ENCODE measurements at places on chromosomes 3 and 15.

- DNase-seq, result peak; percentile 98
These were observed 292.0 kb upstream of the SLCO3A1 start for GRCh38 chr15:91561371-91562100.

- DNase-seq, result no peak
These were observed 22.4 kb downstream of the BDH1 start for GRCh38 chr3:197533396-197533795.

- DNase-seq, result no peak
These were observed 17.2 kb downstream of the SFMBT1 start for GRCh38 chr3:53028641-53029040.

DNA sequence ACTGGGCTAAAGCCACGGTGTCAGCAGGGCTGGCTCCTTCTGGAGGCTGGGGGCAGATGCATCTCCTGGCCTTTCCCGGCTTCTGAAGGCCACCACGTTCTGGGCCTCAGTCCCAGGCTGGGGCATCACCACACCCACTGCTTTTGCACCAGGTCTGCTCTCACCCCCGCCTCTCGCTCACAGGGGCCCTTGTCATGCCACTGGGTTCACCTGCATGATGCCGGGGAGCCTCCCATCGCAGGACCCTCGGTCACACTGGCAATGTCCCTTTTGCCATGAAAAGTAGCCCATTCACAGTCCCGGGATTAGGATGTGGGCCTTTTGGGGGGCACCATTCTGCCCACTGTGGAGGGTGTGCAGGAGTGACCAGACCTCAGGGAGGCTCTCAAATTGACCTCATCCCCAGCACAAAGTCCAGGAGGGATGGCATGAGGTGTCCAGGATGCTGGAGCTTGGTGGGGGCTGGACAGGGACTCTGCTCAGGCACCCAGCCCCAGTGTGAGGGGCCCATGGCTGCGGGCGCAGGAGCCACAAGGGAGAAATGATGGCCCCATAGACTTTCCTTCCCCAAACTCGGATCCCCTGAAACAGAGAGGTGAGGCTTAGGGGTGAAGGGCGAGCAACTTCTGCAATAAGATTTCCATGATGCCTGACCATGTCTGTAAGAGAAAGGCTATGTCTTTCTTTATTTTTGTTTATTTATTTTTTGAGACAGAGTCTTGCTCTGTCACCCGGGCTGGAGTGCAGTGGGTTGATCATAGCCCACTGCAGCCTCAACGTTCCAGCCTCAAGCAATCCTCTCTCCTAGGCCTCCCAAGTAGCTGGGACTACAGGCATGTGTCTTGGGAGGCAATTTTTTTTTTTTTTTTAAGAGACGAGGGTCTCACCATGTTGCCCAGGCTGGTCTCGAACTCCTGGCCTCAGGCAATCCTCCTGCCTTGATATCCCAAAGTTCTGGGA lies 189.1 kb downstream of the GOLGA6L6 start:
- DNase-seq, result no peak

DNA sequence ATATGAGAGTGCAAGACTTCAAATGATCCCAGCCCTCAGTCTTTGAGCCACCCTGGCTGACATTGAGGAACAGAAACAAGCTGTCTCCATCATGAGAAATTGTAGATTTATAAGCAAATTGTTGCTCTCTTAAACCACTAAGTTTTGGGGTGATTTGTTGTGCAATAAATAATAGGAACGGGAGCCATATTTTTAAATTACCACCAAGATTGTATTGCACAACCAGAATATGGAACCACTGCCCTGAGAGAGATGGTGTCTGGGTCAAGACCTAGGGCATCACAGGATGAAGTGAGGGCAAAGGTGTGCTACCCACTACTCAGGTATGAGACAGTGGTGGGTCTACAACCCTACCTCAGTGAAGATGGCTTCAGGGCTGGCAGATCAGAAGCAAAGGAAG lies 2.3 kb upstream of the CFAP92 start:
- no peak for DNase-seq

DNA sequence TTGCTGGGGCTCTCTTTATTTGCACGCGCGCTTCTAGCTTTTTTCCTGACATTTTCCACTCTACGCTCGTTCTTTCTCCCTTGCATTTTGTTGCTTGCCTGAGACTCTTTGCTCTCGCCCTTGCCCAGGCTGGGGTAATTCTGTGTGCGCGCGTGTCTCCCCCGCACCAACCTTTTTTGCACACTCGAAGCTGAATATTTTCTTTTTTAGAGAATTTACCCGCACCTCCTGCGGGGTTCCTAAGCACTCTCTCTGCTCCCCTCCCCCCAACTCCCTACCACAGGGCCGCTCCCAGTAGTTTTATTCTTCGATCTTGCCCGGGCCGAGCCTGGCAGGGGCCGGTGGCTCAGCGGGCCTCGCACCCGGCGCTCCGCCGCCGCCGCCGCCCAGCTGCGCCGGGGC lies 732 bp downstream of the FAM43A start:
- no peak for DNase-seq

- no peak for DNase-seq
These were observed 69.6 kb downstream of the ATP10A start for GRCh38 chr15:25793354-25794050.

GRCh38 chr3:74041068-74041675 lies 416.4 kb upstream of the PDZRN3 start:
- DNase-seq, result no peak

DNA sequence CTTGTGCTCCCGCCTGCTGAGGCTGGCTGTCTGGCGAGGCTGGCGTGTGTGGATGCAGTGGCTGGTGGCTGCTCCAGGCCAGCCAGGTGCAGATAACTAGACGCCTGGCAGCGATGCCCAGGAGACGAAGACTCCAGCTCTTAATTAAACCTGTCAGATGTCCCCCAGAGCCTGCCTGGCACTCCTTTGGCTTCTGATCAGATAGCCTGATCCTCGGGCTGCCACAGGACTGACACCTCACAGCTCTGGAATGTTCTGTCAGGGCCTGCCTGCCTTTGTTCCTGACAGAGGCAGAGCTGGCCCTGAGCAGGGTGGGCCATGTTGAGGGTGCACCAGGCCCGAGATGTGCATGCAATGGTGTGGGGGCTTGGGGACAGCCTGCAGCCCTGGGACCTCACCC lies 36.5 kb downstream of the PLXNA1 start:
- peak; percentile 63 for DNase-seq

DNA sequence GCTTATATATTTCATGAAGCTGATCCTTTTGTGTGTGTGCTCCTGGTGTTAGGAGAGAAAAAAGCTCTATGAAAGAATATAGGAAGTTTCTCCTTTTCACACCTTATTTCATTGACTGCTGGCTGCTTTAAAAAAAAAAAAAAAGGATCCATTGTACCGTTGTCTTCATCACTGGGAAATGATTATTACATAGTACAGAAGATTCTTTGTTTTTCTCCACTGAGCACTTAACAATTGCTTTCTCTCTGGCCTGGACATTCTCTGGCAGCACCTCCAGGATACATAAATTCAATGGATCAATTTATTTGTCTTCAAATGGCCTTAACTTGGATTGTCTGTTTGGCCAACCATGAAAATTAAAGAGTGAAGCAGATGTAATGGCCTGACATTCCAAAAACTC lies 37.2 kb downstream of the DPH3 start:
- no peak for DNase-seq

GRCh38 chr3:194647747-194648146 lies 14.5 kb upstream of the TMEM44 start:
- no peak for DNase-seq

DNA sequence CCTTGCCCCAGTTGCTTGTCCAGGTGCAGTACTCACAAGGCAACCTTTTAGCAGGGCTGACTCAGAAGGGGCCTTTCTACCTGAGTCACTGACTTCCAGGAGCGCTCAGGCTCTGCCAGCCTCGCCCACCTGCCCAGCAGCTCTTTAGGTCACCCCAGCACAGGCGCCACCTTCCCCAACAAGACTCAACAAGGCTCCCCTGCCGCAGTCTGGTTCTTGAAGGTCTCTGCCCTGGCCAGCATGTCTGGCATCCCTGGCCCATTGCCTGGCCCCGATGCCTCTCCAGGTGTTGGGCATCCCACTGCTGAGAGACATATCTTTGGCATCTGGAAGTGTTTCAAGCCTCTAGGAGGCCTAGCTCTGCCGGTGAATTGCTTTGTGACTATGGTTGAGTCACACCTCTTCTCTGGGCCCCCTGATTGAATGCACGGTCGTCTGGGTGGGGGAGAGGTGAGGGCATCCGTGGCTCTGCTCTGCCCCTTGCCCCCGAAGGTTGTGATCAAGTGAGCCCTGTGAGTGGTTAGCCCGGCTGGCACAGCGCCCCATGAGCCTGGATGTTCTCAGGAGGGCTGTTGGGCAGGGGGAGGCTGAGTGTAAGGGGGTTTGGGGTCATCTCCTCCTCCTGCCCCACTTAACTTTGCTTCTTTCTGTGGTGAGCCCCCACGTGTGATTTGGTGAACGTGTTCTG lies 21.6 kb downstream of the SNX33 start:
- DNase-seq, result peak; percentile 99

DNA sequence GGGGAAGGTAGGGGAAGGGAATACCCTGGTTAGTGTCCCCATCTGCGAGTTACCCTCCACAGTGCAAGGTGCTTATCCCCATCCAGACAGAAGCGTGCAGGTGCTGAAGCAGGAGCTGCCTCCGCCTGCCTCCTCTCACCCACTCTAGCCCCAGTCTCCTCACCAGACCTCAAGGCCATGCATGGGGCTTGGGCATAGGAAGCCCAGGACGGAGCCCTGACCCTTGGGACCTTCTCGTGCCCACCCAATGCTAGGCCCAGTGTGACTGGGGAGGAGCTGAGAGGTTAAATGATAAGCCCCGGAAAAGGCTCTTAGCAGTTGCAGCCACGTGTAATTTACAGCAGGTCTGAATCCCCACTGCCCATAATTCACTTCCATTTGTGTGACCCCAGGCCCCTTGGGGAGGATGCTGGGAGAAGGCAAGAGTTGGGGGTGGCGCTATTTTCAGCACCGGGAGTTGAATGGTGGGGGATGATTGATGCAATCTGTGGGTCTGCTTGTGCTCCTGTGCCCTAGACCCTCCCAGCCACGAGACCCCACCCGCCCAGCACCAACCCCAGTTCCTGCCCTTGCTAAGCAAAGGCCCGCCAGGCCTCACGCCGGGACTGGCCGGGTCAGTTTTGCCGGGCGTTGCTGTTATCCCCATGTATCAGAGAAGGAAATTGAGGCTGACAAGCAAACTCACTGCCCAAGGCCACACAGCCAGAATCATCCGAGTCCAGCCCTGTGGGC lies 14.5 kb upstream of the PLXND1 start:
- DNase-seq, result no peak

DNA sequence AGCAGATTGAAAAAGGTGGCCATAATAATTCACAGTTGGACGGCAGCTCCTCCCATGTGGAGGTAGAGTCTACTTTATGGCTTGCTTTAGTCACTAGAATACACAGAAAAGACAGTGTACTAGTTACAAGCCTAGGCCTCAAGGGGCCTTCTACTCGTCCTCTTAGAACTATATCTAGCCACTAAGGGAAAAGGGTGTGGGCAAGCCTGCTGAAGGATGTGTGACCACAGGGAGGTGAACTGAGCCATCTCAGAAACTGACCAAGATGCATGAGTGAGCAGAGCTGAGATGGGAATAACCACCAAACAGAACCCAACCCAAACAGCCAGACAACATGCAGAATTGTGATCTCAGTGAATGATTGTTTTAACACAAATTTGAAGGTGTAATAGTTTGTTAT lies 335.6 kb upstream of the LMCD1 start:
- no peak for DNase-seq

DNA sequence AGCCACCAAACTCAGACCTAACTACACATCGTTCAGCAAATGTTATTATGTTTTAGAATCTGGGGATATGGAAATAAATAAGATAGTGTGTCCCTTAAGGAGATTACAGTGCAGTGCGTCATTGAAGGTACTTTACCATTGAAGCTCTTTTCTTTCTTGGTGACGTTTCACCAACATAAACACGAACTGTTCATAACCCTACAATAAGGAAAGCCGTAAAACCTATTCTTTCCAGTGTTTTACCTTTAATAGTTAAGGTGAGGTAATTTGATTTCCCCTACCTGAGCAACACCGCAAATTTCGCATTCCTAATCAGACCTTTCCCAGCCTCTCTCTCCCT lies 826 bp downstream of the CCDC66 start:
- no peak for DNase-seq

DNA sequence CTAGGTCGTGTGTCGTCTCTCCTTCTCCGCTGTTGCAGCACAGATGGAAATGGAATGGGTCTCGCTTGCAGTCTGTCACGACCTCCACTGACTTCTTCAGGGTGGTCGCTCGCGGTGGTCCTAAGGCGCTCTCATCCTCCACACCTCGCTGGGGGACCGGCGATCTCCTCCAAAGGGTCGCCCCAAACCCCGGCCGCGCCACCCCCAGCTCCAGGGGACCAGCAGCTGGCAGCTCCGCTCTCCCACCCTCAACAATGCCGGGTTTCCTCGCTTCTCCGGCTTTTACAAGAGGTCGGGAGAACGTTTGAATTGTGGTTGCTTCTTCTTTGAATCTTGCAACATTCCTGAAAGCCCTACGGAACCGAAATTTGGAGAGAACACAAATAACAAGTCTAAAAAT lies 25.9 kb downstream of the SERP1 start:
- DNase-seq, result no peak

- DNase-seq, result no peak
These were observed 11.9 kb upstream of the CGNL1 start for GRCh38 chr15:57364282-57365007.

GRCh38 chr15:85429522-85429921 lies 49.1 kb downstream of the AKAP13 start:
- DNase-seq, result no peak

GRCh38 chr3:89441141-89441540 lies 333.7 kb downstream of the EPHA3 start:
- DNase-seq, result no peak

DNA sequence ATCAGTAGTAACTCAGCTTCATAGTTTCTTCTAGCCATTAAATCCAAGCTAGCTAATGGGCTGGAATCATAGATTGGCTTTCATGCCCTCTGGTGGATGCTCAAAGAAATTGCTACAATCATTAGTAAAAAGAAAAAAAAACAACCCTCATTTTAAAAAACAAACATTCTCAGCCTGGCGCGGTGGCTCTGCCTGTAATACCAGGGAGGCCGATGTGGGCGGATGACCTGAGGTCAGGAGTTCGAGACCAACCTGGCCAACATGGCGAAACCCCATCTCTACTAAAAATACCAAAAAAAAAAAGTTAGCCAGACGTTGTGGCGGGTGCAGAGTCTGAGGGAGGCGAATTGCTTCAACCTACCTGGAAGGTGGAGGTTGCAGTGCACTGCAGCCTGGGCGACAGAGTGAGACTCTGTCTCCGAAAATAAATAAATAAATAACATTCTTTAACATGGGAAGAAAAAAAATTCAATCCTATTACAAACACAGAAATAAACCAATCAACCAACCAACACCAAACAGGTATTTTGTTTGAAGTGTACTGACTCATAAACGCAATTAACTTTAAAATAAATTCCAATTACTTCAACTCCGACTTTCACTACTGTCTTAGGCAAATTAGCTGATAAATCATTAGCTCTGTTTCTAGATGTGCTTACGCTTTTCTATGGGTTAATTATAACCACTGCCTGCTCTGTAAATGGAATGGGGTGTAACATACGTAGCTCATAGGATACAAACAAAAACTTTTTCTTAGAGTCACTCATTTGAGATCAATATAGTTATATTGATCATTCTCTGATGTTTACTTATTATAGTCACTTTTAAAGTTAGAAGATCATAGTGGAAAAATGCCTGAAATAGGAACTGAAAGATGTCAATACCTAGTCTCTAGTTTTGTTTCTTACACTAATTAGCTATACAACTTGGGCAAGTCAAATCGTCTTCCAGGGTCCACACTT lies 24.9 kb downstream of the TMEM207 start:
- DNase-seq, result peak; percentile 76

Measured in epithelial cell of esophagus (primary cell).